ENCODE measurements at places on chromosomes 7 and 10.

DNA sequence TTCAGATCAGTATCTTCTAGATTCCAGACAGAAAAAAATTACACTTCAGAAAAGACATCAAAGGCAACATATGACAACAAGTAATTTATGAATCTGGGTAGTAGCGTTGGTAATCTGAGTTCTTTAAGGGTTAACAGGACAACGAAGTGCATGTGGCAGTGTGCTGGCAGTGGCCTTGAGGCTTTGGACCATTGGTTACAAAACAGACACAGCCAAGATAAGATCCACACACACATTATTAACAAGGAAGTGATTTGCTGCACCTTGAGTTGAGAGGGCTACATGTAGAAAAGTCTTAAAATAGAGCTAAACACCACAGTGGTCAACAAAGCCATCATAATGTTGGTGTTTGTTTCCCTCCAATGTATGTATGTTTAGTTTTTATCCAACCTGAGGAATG lies 40.6 kb downstream of the AKR1D1 start:
- no peak for DNase-seq

GRCh38 chr10:43961523-43962345 lies 313.1 kb upstream of the ZNF32 start:
- no peak for DNase-seq

- no peak for DNase-seq
These were observed 42.5 kb downstream of the VCL start for GRCh38 chr10:74040200-74041126.

DNA sequence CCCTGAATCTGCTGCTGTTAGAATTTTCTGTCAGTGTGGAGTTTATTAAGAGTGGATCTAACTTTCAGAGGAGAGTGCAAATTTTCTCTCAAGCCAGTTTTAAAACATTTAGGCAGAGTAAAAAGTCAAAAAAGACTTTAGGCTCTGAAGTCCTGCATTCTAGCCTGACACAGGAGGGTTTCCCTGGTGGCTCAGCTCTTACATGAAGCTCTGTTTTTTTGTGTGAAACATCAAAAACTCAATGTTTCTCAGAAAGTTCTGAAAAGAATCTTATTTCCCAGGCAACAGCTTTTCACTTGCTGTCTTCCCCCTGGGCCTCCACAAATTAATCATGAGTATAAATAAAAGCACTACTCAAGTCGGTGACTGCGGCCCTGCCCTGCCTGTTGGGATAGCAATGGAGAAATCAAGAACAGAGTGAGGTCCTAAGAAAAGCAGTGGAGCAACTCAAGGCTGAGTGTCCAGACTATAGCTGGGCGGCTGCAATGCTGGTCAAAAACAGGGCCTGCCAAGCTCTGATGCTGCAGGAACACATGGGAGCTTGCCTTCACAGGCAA lies 22.3 kb upstream of the WDR11 start:
- no peak for DNase-seq

- DNase-seq: no peak
These were observed 45.5 kb downstream of the INSIG1 start for GRCh38 chr7:155343150-155343549.

- DNase-seq: no peak
These were observed 203.0 kb downstream of the FANK1 start for GRCh38 chr10:126099366-126099765.

DNA sequence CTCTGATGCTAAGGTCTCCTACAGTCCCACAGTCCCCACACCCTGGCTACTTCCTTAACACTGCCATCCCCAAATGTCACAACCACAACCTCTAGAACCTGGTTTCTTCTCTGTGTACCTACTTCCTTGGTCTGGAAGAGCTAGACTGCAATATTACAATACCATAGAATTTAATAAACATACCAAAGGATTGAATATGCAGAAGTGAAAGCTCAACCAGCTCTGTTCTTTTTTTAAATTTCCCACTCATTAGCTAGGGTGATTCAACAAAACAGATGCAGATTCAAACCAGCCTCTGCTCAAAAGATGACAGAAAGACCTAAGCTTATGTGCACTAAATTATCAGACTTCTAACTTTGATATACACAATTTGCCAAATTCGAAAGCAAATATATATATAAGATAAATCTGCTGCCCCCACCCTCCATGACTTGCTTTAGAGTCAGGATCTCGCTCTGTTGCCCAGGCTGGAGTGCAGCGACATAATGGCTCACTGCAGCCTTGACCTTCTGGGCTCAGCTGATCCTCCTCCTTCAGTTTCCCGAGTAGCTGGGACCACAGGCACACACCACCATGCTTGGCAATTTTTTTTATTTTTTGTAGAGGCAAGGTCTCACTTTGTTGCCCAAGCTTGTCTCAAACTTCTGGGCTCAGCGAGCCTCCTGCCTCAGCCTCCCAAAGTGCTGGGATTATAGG lies 212.6 kb downstream of the CHCHD3 start:
- DNase-seq: no peak

DNA sequence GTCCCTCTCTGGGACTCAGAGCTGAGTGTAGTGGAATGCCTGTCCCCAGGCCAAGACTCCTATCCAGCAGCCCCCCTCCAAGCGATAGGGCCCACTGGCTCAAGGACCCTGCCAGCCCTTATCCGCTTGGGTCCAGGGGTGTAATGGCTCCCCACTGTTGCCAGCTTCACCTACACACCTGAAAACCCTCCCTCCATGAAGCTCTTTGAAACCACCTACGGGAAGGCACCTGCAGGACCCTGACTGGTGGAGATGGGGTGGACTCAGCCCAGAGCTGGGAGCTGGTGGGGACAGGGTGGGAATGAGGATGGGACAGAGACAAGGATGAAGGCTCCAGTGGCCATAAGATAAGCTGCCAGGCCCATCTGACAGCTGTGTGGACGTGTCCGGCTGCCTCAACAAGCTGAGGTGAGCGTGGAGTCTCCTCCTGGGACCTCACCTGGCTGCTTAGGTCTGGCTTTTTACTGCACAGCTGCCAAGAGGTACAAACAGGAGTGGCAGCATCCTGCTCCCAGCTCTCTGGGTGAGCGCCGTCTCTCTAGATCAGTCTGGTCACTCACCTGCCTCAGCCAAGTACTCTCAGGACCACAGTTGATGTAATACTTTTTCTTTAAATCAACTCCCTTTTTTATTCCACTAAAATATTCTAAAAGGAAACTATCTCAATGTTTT lies 41.9 kb downstream of the DRGX start:
- no peak for DNase-seq

- DNase-seq: peak; percentile 29
These were observed at the start of gene DENND11 for GRCh38 chr7:141702047-141702567. TSS of gene DENND11 (minus strand) at chr7:141702166. CDS start at chr7:141702153, 13 bp downstream.

- no peak for DNase-seq
These were observed 206.4 kb upstream of the GALNT17 start for GRCh38 chr7:70925411-70926115.

GRCh38 chr7:137977173-137977572 lies 24.7 kb downstream of the CREB3L2 start:
- DNase-seq: no peak

- no peak for DNase-seq
These were observed 104.1 kb upstream of the AFAP1L2 start for GRCh38 chr10:114508376-114508775.

DNA sequence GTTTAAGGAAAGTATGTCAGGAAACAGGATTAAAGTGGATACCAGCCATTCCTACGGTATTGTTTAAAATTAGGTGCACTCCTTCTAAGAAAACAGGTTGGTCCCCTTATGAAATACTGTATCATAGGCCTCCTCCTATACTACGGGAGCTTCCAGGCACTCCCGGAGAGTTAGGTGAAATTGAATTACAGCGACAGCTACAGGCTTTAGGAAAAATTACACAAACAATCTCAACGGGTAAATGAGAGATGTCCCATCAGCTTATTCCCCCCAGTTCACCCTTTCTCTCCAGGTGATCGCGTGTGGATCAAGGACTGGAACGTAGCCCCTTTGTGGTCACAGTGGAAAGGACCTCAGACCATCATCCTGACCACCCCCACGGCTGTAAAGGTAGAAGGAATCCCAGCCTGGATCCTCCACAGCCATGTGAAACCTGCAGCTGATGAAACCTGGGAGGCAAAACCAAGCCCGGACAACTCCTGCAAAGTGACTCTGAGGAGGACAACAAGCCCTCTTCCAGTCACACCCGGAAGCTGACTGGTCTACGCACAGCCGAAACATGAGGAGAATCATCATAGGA lies 25.1 kb upstream of the GHITM start:
- DNase-seq: no peak

GRCh38 chr7:70416986-70417655 lies 714.8 kb upstream of the GALNT17 start:
- DNase-seq: no peak

DNA sequence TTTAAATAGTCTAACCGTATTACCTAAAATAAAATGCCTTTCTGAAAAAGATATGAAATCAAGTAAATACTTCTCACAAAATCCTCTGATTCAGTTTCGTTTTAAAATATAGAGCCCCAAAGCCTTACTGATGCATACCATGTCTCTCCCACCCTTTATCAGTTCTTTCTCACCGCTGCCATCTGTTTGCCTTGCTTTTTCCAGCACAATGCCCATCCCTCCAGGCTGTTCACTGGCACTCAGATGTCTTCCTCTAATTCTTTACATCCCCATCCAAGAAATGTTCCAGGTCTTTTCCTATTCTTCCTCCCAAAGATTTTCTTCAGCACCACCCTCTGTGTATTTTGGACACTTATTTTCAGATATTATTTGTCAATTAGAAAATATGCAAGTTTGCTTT lies 116.5 kb upstream of the LRRN3 start:
- DNase-seq: no peak

DNA sequence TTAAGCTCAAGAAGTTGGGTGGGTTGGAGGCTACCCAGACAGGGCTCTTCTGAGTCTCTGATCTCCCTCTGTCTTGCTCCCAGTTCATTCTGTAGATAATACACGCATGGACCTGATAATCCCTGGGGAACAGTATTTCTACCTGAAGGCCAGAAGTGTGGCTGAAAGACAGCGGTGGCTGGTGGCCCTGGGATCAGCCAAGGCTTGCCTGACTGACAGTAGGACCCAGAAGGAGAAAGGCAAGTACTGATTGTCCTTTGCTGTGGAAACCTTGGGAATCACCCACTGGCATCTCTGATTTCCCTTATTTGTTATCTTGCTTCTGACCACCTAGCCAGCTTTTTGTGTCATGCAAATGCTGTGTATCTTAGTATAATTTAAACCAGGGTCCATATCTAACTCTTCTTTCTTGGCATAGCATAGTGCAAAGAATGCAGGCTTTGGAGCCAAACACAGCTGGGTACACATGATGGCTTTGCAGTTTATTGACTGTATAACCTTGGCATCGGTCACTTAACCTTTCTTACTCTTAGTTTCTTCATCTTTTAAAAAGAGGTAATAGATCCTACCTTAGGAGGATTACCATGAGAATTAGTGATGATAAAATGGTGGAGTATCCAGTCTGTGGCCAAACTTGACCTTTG lies 18.0 kb downstream of the PLEKHA8 start:
- no peak for DNase-seq

DNA sequence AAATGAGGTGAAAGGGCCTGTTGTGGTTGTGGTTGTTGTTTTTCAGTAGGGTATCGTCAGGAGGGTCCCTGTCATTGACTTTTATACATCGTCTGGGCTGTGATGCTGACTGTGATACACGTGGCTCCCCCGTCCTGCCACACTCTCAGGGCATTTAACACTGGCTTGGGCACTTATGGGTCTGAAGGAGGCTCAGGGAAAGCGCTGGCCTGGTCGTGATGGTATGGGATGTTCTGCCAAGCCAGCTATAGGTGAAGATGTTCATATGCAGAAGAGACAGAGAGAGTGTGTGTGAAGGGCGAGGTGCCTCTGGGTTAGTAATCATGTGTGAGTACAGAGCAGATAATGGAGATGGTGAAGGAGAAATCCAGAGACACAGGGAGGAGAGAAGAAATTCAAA lies 158.5 kb downstream of the PRPF18 start:
- DNase-seq: no peak

DNA sequence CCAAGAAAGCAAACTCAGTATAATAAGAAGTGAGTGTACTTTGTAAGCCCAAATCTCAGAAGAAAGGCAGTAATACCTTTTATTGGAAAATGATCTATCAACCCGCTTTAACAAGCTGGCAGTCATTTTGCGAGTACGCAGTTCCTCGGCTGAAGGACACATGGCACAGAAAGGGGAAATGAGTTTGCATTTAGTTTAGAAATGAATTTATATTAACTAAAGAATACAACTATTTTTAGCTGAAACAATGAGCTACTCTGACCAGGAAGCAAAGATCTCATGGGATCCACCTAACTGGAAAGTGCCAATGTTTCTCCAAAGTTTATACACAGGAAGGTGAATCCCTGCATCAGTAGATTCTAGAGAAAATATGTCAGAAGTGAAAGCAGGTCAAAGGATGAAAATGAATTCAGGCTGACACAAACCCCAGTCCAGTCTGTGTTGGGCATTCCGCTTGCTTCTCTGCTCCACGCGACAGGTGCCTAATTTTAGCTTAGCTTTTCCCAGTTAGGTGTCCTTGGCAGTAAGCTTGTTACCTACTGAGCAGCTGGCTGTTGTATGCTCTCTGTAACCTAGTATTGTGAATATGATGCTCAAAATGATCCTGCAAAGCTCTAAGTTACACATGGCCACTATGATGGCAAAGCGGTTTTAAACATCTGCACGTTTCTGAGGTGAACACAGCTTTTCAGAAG lies 112.8 kb downstream of the LARP4B start:
- no peak for DNase-seq

- no peak for DNase-seq
These were observed 425.8 kb downstream of the ETV1 start for GRCh38 chr7:13563680-13564079.

DNA sequence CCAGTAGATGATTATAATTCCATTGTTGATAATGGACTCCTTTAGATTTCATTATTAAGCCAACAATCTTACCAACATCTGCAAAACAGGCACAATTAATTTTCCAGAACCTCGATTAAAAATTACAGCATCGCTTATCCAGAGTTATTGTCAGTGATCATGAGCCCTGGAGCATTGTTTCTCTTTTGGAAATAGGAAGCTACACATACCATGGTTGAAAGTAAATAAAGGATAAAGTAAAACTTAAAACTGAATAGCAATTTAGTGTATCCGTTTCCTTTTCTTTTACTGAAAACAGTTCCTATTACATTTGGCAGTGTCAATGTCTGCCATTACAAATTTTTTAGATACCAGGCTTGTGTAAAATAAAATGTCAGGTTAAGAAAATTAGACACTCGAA lies 9.9 kb upstream of the HOXA2 start:
- DNase-seq: no peak

GRCh38 chr10:93386631-93387369 lies 95.3 kb downstream of the MYOF start:
- peak; percentile 17 for DNase-seq
